ENCODE measurements at places on chromosomes 5 and 9. TPM values are rescaled to one million over a fixed set of nuclear protein-coding genes. Genes with fewer than 3 reads are reported as not detected.

DNA sequence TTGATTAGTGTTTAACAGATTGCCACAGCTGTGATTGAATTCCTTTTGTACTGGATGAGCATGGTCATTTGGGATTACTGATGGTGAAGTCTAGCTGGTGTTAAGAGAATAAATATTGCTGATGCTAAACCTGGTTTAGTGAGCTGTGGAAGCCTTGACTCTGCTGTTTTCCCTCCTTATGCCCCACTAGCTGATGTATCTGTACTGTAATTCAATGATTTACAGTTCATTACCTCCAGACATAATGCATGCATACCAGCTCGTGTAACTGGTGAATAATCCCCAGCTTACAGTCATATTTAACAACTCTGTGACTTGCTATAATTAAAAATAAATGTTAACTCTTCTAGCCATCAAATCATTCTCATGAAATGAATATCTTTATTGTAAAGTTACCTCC, 1.7 kb upstream of the CMYA5 start:
- DNase-seq: no peak

DNA sequence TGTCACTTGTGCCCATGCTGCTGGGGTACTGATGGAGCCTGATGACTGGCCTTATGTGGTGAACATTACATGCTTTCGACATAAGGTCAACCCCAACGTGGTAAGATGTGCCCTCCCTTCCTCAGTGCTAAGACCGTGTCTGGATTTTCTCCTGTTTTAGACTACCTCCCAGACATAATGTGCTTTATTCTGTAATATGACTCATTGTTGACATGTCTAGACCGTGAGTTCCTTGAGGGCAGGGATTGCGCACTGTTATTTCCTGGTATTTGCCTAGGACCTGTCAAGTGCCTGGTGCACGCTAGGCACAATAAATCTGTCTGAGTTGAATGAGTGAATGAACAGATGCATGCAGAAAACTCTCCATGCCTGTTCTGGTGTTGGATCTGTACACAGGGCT, 346.0 kb downstream of the KDM4C start:
- DNase-seq: no peak

DNA sequence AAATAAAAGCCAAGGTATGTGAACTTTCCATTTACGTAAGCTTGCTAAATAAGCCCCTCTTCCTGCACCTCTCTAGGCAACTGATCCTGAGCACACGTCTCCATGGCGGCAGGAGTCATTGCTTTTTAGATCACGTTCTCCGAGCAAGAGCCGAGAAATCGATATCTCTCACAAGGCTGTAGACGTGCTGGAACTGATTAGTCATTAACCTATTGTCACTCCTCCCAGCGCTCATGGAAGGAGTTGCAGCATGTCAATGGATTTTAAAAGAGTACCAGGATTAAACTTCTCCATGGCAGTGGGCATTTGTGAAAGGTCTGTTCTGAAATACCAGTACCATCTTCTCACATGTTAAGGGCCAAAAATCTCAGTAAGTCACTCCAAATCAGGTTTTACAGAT, 4.7 kb upstream of the ADCY2 start:
- no peak for DNase-seq

DNA sequence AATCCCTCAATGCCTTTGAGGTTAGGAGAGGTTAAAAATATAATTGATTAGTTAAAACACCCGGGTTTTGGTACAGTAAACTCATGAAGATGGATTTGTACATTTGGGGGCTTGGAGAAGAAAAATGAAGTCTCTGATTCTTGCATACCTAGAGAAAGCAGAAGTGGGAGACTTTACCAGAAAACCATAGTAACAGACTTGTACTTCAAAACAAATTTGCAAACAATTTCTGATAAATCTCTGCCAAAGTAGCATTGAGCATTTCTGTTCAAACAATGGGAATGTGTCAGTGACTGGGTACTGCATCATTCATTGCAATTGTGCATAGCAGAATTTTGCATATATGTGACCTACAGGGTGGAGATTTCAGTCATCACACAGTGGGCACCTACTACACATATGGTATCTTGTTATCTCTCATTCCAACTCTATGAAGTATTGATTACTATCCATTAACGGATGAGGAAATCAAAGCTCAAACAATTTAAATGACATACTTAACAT, 256.9 kb downstream of the PLK2 start:
- DNase-seq: no peak

Gene NPDC1
- 10.0 TPM for total RNA-seq
